ENCODE measurements at places on chromosomes 16 and 17.

DNA sequence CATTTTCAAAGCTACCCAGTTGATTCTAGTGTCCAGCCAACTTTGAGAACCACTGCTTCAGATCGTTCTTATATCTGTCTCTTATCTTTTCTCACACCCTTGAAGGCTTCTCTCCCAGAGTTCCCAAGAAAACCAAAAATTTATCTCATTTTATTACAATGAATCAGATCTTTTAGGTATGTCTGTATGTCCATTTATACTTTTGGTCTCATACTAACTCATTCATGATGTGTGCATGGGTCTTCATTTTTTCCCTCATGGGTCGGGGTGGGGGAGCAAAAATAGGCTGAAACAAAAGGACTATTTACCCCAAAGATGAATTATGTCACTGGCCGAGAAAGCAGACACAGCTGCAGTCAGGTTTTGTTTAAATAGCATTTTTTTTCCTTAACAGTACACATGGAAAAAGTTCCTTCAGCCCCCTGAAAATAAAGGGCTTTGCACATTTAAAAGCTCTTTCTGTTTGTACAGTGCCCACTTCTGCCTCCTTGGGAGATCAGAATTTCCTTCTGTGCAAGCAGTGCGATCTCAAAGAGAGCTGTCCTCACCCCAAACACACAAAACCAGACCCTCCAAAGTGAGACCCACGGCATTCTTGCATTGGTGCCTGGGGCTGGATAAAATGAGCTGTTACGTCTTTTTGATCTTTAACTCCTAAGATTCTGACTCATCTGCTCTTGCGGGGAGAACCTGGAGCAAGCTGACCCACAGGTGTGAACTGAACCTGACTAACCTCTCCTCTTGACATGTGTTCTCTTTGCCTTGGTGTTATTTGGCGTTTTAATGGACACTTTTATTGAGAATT, 251.2 kb upstream of the ELAC2 start:
- DNase-seq = no peak

GRCh38 chr17:53949473-53950090, 126.9 kb downstream of the KIF2B start:
- DNase-seq = no peak

DNA sequence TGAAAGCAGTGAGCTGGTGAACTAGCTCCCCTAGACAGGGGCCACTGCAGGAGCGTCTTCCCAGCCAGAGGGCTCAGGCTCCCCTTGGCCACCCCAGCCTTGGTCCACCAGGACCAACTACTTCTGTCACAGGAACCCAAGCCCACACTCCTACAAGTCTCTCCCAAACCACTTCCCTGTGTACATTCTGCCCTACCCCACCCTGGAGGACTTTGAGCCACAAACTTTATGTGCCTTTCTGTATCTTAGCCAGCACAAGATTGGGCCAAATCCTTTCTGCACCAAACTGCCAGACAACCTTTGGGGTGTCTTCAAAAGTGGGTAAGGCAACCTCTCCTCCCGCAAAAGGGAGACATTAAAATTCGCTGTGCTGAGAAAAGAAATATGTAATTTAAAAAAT, 31.6 kb downstream of the EFCAB5 start:
- no peak for DNase-seq

GRCh38 chr17:32111141-32111771, 31.0 kb upstream of the RHOT1 start:
- DNase-seq = peak; percentile 23

DNA sequence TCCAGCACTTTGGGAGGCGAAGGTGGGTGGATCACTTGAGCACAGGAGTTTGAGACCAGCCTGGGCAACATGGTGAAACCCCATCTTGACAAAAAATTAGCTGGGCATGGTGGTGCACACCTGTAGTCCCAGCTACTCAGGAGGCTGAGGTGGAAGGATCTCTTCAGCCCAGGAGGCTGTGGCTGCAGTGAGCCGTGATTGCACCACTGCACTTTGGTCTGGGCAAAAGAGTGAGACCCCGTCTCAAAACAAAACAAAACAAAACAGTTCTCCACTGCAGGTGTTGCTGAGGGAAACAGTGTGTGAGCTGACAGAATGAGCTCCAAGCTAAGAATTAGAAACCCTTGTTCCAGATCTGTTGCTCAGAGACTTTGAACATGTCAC, 35.2 kb upstream of the TBX2 start:
- DNase-seq = no peak

GRCh38 chr16:22727285-22728166, 86.4 kb upstream of the HS3ST2 start:
- no peak for DNase-seq

DNA sequence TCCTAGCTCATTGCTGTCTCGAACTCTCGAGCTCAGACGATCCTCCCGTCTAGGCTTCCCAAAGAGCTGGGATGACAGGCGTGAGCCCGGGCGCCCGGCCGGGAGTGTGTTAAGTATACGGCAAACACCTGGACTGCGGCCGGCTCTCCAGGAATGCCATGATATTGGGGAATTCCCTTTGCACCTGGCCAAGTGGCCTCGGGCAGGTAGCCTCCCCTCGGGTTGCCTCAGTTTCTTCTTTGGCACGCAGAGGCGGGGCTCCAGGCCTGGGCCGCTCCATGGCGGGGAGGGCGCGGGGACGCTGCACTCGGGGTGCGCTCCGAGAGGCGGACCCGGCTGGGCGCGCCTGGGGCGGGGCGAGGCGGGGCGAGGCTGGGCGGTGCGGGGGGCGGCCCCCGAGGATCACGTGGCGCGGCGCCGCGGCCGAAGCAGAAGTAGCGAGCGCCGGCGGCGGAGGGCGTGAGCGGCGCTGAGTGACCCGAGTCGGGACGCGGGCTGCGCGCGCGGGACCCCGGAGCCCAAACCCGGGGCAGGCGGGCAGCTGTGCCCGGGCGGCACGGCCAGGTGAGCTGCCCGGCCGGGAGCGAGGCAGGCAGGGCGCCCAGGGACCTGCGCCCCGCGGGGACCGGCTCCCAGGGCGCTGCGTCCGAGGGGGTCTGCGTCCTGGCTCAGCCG, at the start of gene PLCG2:
Gene PLCG2, plus strand, starts transcription at position 431 of the 675 bp plus-strand sequence. CDS start 6,699 bp downstream, outside the sequence.
- peak; percentile 29 for DNase-seq

GRCh38 chr17:19285213-19285900, 48.2 kb downstream of the EPN2 start:
- no peak for DNase-seq

GRCh38 chr16:50581845-50582244, 33.6 kb downstream of the NKD1 start:
- DNase-seq = no peak

DNA sequence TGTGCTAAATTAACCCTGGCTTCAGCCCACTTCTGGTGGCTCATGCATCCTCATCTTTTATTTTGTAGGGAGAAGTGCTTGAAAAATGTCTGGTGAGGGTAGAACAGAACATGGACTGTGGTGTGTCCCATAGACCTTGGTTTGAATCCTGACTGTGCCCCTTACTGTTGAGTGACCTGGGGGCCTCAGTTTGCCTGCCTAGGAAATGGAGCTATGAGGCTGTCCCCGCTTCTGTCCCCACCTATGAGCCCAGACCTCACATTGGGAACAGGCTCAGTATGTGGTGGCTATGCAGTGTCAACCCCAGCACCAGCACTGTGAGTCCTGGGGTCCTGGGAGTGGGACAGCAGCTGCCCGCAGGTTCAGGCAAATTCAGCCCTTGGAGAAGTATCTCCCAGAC, 186.3 kb upstream of the GSE1 start:
- no peak for DNase-seq

GRCh38 chr16:54174201-54174600, 112.4 kb downstream of the IRX3 start:
- DNase-seq = no peak

- DNase-seq = no peak
Measured at GRCh38 chr16:57479205-57479975, 6.9 kb downstream of the DOK4 start.

- no peak for DNase-seq
Measured at GRCh38 chr16:67349172-67349571, 22.6 kb downstream of the LRRC36 start.

GRCh38 chr17:76672892-76673291, 29.3 kb upstream of the ST6GALNAC1 start:
- no peak for DNase-seq

GRCh38 chr17:45224671-45225050, 3.0 kb downstream of the FMNL1 start:
- DNase-seq = no peak

DNA sequence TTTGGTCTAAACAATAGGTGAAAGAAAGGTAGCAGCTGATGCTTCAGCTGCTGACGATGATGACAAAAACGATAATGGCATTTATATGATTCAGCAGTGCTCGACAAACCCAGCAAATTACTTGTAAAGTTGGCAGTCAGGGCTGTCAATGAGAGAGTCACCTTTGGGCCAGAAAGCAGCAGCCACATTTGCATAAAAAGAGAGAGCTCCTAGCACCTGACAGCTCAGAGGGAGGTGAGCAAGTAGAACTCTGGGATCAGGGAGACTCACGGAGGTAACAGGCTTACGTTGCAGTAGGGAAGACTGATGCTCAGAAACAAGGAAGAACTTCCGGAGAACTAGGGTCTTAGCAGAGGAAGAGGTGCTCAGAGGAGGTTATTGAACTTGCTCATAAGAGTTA, 291.9 kb upstream of the ZFHX3 start:
- DNase-seq = no peak

DNA sequence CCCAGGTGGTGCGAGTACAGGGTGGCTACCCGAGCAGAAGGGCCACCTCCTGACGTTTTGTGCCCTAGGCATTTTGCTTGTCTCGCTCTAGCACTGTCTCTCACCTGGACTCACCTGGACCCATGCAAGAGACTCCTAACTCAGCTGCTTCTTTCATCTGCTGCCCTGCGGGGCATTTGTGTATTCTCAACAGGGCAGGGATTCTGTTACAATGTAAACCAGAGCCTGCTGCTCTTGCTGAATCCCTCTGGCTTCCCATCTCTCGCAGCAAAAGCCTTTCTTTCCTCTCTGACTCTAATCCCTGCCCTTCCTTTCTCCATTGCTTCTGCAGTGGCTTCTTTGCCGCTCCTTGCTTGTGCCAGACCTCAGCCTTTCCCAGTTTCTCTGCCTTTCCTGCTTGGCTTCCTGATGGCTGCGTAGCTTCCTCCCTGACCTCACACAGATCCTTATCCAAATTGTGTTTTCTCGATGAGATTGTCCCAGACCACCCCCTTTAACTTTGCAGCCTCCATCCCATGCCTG, 10.2 kb downstream of the ARSG start:
- no peak for DNase-seq

DNA sequence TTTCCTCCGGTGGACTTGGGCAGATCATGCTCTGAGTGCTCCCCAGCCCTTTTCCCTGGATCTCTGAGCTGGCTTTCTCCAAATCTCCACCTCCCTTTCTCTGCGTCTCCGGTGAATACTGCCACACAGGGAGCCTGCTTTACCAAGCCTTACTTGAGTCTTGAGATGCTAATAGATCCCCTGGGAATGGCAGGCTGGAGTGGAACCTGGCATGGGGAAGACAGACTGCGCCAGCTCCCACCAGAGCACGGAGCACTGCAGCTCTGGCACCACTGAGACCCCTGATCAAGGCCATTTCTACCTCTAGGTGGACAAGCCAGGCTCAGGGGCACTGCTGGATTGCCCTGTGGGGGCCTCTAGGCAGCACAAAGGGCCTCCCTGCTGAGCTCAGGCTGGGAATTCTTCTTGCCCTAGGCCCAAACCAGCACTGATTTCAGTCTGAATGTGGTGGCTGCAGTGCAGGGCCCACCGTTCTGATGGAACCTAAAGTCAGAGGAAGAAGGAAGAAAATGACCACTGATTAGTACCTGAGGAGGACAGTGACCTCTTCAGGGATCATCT, 74.3 kb upstream of the CRHR1 start:
- DNase-seq = no peak

- DNase-seq = peak; percentile 53
Measured at GRCh38 chr17:48636177-48637018, 10.2 kb upstream of the HOXB9 start.

- no peak for DNase-seq
Measured at GRCh38 chr17:2068031-2068518, 13.2 kb downstream of the HIC1 start.

- DNase-seq = no peak
Measured at GRCh38 chr17:43211123-43211479, 574 bp upstream of the TMEM106A start.

DNA sequence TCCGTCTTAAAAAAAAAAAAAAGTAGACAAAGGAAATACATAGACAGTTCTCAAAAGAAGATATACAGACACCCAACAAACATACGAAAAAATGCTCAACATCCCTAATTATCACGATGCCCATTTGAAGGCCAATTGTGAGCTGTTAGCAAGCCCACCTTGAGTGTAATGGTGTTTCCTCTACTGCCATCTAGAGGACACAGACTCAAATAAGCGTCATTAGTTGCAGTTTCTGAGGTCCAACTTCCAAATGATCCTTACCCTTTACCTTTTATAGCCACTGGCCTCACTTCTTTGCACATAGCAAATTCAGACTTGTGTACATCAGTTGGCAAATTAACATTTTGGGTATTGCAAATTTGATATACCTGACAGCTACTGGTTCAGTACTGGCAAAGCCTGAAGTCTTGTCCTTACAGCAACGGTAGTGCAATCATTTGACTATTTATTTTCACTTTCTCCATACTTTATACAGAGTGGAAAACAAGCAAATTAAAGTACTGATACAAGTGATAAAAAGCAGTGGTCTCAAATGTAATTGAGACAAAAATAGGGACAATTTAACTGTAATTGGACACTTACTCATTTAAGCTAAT, 536.3 kb upstream of the EEF2KMT start:
- no peak for DNase-seq

- no peak for DNase-seq
Measured at GRCh38 chr17:50855708-50856330, 10.3 kb downstream of the TOB1 start.

- DNase-seq = no peak
Measured at GRCh38 chr17:1078831-1079561, 82.1 kb downstream of the TIMM22 start.

DNA sequence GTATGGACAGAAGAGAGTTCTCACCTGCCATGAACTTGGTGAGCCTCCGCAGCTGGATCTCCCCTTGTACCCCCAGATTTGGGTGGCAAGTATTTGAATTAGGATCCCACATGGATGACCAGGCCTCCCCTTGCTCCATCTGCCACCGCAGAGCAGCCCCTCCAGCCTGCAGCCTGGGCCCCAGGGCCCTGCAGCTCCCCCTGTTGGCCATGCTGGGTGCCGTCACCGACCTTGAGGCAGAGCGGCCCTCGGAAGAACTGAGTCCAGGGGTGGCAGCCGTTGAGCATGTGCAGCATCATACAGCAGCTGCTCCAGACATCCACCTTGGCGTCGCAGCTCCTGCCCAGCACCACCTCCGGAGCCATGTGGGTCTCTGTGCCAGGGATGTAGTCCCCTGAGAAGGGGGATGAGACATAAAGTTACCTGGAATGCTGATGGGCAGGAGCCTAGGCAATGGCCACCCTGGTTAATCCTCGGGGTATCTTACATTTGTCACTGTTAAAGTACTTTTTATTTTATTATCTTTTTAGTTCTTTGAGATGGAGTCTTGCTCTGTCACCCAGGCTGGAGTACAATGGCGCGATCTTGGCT, 9.0 kb upstream of the SPATA32 start:
- DNase-seq = peak; percentile 50

- DNase-seq = no peak
Measured at GRCh38 chr16:505479-506245, 21.9 kb upstream of the CAPN15 start.

DNA sequence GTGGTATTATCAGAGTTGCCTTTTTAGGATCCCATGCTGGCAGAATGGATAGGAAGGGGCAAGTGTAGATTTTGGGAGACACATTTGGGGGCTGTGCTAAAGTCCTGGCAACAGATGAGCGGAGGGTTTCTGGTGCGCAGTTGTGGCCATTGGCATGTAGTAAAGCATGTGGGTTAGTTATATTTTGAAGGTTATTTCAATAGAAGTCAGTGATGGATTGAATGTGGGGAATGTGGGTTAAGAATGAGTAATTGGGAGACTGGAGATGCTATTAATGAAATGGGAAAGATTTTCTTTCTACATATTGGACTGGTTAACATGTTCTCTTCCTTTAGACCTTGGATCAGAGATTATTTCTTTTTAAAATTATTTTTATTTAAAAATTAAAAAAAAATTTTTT, 10.0 kb downstream of the DUS2 start:
- no peak for DNase-seq

Measured in T-helper 1 cell (primary cell).